NCI-H510A (cell line): ENCODE measurements at places on chromosomes 1 and 21.

DNA sequence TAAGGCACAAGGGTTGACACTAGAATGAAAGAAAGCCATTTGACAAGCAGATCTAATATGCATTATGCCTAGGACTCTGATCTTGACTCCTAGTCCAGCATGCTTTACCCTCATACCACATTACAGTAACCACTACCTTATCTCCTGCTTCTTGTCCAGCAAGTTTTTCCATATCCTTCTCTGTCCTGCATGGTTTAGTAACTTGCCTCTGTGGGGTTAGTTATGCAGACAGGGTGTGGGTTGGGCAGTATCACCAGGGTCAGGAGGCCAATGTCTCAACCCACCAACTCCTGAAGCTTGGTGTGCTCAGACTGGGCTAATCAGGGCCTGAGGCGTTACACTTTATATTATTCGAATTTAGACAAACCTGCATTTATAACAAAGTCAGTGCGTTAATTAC, 18.8 kb downstream of the DHDDS start:
- DNase-seq: no peak

DNA sequence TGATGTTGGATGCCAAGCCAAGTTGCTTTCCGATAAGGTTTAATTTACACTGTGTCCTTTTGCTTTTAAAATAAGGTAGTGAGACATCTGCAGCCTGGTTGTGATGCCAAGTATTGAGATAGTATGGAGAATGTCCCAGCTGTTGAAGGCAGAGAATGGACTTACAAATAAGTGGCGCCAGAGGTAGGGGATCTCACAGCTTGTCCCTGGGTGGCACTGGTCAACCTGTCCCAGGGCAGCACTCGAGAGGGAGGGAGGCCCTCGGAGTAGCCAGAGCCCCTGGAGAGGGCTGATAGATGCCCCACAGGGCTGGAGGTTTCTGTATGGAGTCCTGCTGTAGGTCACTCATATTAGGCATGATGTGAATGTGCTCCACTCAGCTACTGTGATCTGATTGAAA, 98.5 kb downstream of the GALNT2 start:
- no peak for DNase-seq

GRCh38 chr1:3469849-3470649, 15.6 kb downstream of the ARHGEF16 start:
- no peak for DNase-seq

GRCh38 chr1:167737169-167737568, 15.4 kb downstream of the MPZL1 start:
- no peak for DNase-seq

- no peak for DNase-seq
Measured at GRCh38 chr1:79052829-79053449, 46.4 kb upstream of the ADGRL4 start.

DNA sequence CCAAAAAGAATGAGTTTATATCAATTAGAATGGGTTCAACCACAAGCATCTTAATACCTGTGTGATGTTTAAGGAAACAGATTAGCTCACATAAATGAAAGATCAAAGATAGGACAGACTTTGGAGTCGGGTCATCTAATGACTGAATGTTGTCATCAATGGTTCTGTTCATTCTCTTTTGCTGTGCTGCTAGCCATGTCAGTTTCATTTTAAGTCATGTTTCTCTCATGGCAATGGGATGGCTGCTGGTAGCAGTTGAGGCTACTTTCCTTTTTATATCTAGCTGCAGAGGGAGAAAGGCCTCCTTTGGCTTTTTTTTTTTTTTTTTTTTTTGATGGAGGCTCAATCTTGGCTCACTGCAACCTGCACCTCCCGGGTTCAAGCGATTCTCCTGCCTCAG, 86.9 kb upstream of the SPAG17 start:
- no peak for DNase-seq

DNA sequence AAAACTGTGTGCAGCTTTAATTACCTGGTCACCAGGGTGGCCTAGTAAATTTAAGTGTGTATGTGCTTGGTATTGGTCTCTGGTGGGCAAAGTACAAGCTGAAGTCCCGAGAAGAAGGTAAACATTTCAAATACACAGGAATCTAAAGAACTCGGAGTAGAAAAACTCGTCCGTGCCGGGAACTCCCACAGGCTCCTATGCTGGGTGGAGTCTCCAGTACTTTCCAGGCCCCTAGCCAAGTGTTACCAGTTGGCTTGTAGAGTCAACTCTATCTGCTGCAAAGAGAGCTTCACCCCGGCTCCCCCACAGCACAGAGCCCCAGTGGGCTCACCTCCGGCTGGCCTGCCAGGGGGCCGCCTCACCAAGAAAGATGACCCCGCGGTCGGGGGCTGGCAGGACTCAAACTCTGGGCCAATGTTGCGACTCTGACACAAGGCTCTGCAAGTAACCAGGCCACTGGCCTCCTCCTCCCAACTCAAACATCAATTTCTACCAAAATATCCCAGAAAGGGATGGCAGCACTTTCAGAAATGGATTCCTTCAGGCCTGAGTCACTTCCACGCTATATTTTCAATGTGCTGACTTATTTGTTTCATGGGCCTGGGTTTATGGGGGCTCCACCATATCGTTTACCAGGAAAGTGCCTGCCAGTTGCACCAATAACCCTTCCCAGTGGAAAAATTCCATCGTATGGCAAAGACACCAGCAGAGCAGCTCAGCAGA, 73.9 kb downstream of the SLC66A1 start:
- DNase-seq: no peak

GRCh38 chr1:201028461-201028889, 5.0 kb upstream of the KIF21B start:
- DNase-seq: no peak

- DNase-seq: no peak
Measured at GRCh38 chr1:50977575-50978143, 7.6 kb downstream of the CDKN2C start.

DNA sequence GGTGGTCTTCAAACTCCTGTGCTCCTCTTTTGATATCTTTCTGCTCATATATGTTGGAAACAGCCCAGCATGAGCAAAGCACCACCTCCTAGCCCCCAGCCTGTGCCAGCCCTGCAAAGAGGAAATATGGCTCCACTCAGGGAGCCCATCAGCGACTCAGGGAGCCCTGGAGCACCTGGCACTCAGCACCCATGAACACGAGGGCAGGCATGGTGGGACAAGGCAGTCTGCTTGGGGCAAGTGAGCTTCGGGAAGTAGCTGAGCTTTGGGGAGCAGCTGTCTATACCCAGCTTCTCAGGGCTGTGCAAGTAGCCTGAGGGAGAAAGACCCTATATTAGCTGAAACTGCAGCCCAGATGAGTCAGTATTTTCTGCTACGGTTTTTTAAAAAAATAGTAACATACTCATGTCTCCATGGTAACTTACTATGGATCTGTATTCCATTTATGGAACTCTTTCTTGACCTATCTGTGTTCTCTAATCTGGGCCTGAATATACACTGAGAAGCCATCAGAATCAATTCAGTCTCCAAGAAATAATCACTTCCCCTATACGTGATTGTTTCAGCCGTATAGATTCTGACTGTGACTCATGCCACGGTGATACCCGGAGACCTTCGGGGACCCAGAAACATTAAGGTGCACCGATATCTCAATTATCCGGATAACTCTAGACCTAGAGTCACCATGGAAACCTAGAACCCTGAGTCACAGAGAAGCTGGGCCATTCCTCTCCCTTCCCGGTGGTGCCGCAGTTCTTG, 1.5 kb upstream of the ETS2 start:
- no peak for DNase-seq

DNA sequence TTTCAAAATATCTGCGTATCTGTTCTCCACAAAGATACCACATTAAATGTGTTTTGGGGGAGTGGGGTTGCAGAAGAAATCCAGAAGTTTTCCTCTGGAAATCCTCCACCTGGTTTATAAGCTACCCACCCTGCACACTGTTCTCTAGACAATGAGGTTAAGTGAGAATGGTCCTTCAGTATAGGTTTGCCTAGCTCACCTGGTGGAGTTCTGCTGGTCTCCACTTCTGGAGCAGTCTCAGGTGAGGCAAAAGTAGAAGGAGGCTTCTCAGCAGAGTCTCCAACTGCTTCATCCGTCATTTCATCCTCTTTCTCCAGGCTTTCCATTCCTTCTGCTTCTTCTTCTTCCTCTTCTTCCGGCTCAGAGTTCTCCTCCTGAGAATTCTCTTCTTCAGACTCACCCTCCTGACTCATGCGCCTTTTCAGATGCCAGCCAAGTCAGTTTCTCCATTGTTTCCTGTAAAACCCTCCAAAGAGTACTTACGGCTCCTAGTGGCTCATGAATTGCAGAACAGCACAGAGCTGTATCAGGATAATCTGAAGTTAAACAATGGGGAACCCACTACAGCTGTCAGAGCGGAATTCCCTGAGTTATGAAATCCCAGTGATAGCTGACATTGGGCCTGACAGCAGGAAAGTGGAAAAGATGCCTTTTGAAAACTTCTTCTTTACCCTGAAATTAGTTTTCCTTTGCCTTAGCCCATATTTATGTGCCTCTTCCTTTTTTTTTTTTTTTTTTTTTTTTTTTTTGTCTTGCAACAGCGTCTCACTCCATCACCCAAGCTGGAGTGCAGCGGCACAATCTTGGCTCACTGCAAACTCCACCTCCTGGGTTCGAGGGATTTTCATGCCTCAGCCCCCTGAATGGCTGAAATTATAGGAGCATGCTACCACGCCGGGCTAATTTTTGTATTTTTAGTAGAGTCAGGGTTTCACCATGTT, 38.5 kb downstream of the MSTO1 start:
- no peak for DNase-seq

GRCh38 chr1:11114966-11115365, 15.3 kb upstream of the EXOSC10 start:
- DNase-seq: no peak

DNA sequence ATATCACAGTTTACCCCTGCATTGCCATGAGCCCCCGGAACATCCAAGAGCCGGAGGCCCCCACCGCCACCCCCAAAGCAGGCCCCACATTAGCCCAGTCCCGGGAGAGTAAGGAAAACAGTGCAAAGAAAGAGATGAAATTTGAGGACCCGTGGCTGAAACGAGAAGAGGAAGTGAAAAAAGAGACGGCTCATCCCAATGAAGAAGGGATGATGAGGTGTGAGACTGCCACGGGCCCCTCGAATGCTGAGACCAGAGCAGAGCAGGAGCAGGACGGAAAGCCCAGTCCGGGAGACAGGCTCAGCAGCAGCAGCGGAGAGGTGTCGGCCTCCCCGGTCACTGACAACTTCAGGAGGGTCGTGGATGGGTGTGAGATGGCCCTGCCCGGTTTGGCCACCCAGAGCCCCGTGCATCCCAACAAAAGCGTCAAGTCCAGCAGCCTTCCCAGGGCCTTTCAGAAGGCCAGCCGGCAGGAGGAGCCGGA, 532.4 kb downstream of the KIF26B start:
- no peak for DNase-seq

GRCh38 chr1:171674431-171675405, 22.2 kb upstream of the MYOC start:
- no peak for DNase-seq

- DNase-seq: no peak
Measured at GRCh38 chr1:110250008-110250407, 39.9 kb downstream of the KCNC4 start.

GRCh38 chr1:186626356-186626932, 53.8 kb downstream of the PTGS2 start:
- no peak for DNase-seq

- DNase-seq: no peak
Measured at GRCh38 chr1:40059338-40059959, 18.9 kb downstream of the CAP1 start.

DNA sequence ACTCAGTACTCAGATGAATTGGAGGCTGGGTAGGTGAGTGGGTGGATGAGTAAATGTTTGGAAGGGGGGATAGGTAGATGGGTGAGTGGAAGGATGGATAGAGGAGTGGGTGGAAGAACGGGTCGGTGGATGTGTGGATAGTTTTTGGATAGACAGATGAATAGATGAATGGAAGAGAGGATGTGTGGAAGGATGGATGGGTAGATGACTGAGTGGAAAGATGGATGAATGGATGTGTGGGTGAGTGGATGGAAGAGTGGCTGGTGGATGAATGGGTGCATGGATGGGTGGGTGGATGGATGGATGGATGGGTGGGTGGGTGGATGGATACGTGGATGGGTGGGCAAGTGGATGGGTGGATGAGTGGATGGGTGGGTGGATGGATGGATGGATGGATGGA, 3.7 kb downstream of the SLC45A1 start:
- DNase-seq: no peak

- DNase-seq: no peak
Measured at GRCh38 chr1:187443939-187444338, 615.2 kb downstream of the PLA2G4A start.

GRCh38 chr1:6148497-6149241, 31.5 kb downstream of the CHD5 start:
- DNase-seq: no peak

GRCh38 chr1:71037066-71037465, 10.6 kb downstream of the PTGER3 start:
- DNase-seq: no peak

DNA sequence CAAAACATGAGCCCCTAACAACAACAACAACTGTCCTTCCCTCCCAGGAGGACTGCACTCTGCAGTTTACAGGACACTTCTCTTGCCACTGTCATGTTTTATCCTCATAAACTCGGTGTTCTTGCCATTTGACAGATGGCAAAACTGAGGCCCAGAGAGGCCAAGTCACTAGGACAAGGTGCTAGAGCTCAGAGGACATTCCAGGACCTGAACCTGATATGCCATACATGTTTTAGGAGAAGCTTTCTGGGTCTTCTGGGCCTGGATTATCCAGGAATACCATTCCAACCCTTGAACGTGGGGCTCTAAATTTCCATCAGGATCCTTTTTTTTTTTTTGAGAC, 19.4 kb upstream of the TENT5B start:
- no peak for DNase-seq

DNA sequence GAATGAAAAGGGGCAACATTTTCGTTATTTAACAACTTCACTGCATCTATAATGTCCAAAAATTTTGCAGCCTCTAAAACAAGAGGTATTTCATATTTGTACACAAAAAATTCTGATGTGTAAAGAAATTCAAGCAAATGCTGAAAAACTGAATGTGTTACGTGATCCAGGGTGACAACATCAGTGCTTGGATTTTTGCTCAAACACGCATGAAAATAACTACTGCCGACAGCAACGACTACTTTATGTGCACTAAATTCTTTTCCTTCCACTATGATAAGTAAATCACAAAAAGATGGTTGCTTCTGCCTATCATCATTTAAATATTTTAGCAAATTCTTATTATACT, 53.4 kb upstream of the ASPM start:
- DNase-seq: no peak

- DNase-seq: no peak
Measured at GRCh38 chr1:226827458-226827857, 43.0 kb upstream of the PSEN2 start.

DNA sequence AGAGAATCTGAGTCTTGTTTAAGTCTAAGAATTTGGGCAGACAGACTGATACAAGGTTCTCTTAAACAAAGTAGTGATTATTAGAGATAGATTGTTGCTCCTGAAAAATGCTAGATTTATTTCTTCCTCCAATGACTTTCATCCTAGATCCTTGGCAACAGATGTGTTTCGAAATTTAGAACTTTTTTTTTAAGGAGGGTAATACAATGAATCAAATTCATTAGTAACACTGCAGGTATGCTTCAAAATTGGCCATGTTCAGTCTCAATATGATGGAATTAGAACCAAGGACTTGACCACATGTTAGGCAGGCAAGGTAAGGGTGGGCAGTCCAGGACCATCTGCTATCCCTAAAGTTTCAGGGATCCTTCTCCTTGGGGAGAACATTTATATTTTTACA, 4.5 kb upstream of the LCE1F start:
- no peak for DNase-seq

- DNase-seq: no peak
Measured at GRCh38 chr1:17296086-17296485, 11.9 kb upstream of the PADI4 start.
